Stimulated activated CD8-positive, alpha-beta memory T cell treated with anti-CD3 and anti-CD28 coated beads, Interleukin-2, amount 100 ng/mL, for 48 hours (primary cell): ENCODE measurements at places on chromosomes 3 and 15.

GRCh38 chr15:42730135-42730534 is 6.8 kb downstream of the CDAN1 start:
- no peak for DNase-seq

GRCh38 chr3:10233988-10234387 is 14.3 kb upstream of the TATDN2 start:
- DNase-seq = no peak

DNA sequence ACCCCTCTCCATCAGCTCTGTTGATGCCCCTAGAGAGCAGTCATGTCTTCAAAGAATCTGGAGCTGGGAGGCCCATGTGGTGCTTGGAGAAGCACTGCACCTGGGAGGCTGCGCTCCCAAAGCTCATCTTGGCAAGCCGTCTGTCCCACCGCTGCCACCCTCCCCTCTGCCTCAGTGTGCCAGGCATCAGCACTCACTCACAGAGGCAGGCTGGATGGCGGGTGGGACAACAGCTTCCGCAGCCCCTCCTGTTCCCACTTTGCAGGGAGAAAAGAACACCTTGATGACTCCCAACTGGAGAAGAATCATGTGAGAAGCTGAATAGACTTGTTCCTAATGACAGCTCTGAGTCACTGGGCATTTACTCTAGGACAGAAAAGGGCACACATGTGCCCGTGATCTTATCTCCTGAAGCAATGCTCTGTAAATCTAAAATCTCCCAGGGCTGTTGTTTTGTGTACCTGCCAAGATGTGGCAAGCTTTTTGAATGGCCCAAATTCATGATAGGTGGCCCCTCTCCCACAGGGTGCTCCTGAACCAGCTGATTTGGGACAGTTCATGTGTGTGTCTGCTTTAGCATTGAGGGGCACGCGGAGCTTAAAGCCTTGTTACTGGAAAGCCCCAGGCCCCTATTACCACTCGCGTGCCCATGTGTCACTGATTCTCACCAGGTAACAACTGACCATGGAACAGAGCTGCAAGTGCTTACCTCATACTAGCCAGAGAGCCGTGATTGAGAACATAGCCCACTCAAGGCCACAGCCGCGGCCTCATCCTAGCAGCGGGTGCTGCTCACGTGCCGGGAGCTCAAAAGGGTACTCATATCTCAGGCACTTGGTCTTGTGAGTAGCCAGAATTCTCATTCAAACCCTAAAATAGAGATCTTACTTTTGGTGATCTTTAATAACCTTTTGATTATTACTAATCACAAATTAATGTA is 104.4 kb downstream of the DNAJB8 start:
- DNase-seq = no peak

DNA sequence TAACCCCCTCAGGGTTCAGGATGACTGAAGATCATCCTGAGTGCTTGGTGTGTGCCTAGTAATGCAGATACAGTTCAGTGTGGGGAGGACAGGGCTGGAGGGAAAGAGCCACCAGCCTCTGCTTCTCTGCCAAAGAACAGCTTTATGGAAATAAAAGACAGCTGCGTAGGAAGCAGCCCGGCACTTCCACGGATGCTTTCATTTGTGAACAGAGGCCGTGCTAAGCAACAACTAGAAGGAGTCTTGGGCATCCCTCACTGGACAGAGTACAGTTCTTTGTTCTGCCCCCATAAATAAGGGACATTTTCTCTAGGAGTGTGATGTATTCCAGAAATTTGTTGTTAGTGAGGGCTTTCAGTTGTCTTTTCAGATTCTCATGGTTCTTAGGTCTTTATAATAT is 194.8 kb upstream of the RGMA start:
- DNase-seq = no peak

- DNase-seq = no peak
These were observed 60.1 kb upstream of the DAZL start for GRCh38 chr3:16665282-16665741.

GRCh38 chr3:50655009-50655830 is 19.5 kb upstream of the DOCK3 start:
- no peak for DNase-seq

GRCh38 chr15:80036071-80036470 is 23.4 kb upstream of the ZFAND6 start:
- no peak for DNase-seq

- DNase-seq = no peak
These were observed 861 bp upstream of the MYLK start for GRCh38 chr3:123884993-123885392.

GRCh38 chr3:85800676-85801075 is 841.9 kb downstream of the CADM2 start:
- no peak for DNase-seq

GRCh38 chr3:123038751-123039150 is 11.2 kb upstream of the SEMA5B start:
- no peak for DNase-seq
